ENCODE measurements at places on chromosomes 7 and 10. TPM values are rescaled to one million over a fixed set of nuclear protein-coding genes. Genes with fewer than 3 reads are reported as not detected.

GRCh38 chr10:127987467-127988380 lies 80.8 kb downstream of the PTPRE start:
- no peak for DNase-seq

CDC14C gene
- not detected for total RNA-seq

ODAD2 gene
- total RNA-seq, result not detected

DNA sequence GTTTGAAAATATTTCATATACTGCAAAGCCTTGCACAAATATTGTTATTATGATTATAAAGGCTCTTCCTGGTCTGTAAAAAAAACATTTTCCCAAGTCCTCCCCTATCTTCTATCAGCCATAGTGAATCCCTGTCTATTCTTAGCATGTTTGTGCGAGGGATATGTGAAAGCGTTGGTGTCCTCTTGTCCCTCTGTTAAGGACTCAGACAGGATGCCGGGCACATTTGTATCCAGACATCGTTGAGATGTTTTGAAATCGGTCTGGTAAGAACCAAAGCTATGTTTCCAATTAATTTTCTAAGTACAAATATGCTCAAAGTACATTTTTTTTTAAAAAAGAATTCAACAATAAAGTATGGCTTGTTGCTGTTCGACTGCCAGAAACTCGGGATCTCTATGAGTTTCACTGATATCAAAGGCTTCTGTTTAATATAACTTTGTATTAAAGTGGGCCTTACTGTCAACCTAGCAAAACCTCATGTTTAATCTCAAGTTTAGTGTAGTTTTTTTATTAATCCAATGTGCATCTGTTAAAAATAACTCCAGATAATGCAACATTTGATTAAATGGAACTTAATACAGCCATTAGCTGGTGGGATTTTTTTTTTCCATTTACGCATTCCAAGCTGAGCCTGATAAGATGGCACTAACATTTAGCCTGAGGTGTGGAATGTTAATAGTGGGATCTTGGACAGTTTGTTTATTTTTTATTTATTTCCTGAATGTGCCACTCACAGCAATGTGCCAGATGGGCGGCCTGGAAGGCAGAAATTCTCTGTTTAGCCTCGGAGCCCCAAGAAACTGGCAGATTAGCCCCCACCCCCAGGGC lies 754.3 kb downstream of the LRMDA start:
- no peak for DNase-seq

DNA sequence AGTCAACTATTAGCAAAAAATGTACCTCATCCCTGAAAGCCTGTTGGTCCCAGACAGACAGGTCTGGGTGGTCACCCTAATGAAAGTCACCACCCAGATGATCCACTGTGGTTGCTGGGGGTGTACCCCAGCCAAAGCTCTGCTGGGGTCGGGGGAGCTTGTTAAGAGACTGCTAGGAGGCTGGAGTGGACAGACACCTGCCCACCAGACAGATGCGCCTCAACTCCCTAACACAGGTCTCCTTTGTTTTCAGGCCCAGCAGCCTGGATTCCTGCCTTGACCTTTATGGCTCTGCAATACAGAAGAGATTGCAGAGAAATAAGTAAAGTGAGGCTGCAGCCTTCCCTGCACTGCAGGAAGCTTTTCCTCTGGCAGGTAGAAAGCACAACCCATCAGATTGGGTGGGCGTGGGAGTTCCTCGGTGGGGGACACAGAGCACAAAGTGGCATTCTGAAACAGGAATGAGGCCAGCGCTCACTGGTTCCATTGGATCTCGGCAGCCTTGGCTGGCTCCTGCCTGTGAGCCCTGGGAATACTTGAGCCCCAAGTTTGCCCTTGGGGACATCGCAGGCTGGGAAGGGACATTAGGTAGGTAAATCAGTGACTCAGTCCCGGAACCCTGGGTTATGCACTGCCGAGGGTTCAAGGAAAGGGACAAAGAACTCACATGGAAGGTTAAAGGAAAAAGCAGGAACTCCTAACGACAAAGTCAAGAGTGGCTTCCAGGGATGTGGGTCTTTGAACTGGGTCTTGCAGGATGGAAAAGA lies 18.0 kb upstream of the ZNF488 start:
- no peak for DNase-seq

CALHM3 gene
- not detected for total RNA-seq

GRCh38 chr7:130989101-130989795 lies 255.2 kb upstream of the KLF14 start:
- DNase-seq, result no peak

DNA sequence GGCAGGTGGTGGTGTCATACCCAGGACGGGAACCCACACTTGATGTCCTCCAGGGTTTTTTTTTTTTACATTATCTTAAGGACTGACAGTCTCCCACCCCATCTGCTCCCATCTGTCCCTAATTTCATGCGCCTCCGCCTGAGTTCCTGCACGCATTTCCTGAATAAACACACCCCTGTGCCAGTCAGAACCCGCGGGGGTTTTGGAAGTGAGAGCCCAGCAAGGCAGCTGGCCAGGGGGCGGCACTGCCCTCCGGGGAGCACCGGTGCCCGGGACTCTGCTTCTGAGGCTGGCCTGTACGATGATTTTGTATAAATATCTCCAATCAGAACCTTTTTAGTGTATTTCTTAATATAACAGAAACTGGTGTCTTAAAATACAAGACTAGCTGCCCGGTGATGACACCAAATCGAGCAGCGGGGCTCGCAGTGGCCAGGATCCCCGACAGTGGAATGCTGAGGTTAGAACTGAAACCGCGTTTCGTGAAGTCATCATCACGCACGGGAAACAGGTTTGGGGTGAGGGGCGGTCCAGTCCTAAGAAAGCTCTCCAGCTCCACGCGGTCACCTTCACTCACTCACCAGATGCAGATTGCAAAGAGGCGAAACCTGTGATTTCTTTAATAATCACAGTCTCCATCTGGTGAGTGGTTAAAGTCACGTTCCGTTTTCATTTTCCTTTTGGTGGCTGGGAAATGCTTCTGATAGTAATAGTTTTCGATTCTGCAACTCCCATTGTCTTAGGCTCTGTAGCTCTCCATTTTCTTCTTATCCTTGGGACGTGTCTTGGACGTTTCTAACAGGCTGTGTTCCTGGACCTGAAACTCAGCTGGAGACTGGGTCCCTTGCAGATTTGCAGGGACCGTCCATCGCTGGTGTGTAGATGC lies 19.7 kb downstream of the BNIP3 start:
- no peak for DNase-seq

TRIM50 gene
- 0.25 TPM for total RNA-seq

MDH2 gene
- 82.0 TPM for total RNA-seq

DNA sequence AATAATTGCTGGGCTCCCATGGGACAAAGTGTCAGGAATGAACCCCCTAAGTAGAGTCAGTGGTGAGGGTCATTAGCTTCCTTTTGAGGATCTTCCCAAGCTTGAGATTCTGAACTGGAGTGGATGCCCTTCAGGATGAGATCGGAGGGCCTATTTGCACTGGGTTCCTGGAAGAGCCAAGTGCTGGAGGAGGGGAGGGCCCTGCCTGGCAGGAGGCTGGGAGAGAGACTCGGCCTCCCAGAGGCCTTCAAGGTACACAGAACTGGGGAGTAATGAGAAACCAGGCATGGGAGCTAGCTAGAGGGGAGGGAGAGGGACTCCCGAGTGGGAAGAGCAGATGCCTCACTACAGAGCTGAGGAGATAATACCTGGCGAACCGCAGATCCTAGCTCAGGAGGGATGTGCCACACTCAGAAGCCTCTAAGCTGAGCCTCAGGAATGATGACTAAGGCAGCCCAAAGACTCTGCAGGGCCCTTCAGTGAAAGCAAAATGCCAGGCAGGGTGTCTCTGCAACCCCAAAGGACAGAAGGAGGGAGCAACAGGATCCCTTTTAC lies 9.4 kb downstream of the PDAP1 start:
- no peak for DNase-seq

DNA sequence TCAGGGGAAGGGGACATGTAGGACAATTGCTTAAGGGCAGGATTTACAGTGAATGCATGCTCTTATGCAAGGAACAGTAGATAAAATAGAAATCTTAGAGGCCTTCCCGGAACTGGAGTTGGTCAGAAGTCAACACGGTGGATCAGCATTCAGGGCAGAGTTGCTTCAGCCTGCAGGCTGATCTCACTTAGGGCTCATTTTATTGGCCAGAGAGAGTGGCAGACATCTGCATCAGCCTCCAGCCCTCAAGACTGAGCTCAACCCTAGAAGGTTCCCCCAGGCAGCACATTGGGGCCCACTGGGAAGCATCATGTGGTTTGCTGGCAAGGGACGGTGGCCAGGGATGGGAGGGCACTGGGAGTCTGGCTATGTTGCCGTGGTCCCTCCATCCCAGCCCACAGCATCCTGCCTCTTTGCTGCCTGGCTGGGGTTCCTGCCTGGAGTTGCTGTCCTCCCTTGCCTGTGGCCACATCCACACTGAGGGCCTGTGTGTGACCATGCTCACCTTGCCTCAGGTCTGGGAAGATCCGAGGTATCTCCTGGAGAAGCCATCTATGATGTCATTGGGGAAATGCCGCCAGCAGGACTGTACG lies 13.0 kb downstream of the SCART1 start:
- DNase-seq, result no peak

- no peak for DNase-seq
These were observed 846 bp downstream of the DNAJC1 start for GRCh38 chr10:22002591-22003176.

UPK3BL2 gene
- total RNA-seq, result 53.6 TPM

- DNase-seq, result no peak
These were observed 7.4 kb downstream of the IFIT3 start for GRCh38 chr10:89335226-89335625.
